Ovary (tissue), 10 donors: ENCODE measurements at places on chromosomes 3 and 15. TPM values are rescaled to one million over a fixed set of nuclear protein-coding genes. Genes with fewer than 3 reads are reported as not detected.
A peak's percentile ranks its signal among the peaks of the same experiment; 100 is the strongest.

SLC22A13 gene
- total RNA-seq: 0.15 TPM

ZNF501 gene
- 2.0 TPM for total RNA-seq

PRSS50 gene
- 0.40 TPM for total RNA-seq

CATSPER2 gene
- 9.0 TPM for total RNA-seq

CCDC54 gene
- total RNA-seq: 0.24 TPM

SLC7A14 gene
- total RNA-seq: 0.05 TPM

GOLGA8R gene
- 7.8 TPM for total RNA-seq

SCAMP5 gene
- 8.4 TPM for total RNA-seq

SLCO2A1 gene
- total RNA-seq: 3.7 TPM

RAB7A gene
- 70.1 TPM for total RNA-seq

TGM4 gene
- not detected for total RNA-seq

SERINC4 gene
- 0.07 TPM for total RNA-seq

RTP1 gene
- total RNA-seq: 0.08 TPM

LMLN gene
- total RNA-seq: 5.1 TPM

TIGIT gene
- total RNA-seq: not detected

REC114 gene
- total RNA-seq: not detected

GRCh38 chr15:92803852-92804609 lies 96.1 kb upstream of the CHD2 start:
- DNase-seq: peak; percentile 63

GRCh38 chr3:3586843-3587646 lies 212.2 kb upstream of the LRRN1 start:
- DNase-seq: no peak

DNA sequence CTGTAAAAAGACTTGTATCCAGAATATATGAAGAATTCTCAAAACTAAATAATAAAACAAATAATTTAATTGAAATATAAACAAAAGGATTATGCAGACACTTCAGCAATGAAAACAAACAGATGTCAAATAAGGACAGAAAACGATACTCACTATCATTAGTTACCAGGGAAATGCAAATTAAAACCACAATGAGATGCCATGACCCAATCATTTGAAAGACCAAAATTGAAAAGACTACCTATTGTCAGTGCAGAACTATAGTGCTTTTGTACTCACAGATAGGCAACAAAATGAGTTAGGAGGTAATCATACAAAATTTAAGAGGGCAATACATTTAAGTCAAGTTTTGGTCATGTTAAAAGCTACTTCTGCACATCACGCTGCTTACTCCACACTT lies 31.6 kb upstream of the OR5K4 start:
- DNase-seq: no peak

- DNase-seq: no peak
These were observed 173.2 kb downstream of the THSD4 start for GRCh38 chr15:71288348-71288955.

GRCh38 chr15:42549032-42549491 lies 424 bp downstream of the HAUS2 start:
- peak; percentile 43 for DNase-seq

- no peak for DNase-seq
These were observed 1093.6 kb upstream of the ALCAM start for GRCh38 chr3:104273046-104273649.

DNA sequence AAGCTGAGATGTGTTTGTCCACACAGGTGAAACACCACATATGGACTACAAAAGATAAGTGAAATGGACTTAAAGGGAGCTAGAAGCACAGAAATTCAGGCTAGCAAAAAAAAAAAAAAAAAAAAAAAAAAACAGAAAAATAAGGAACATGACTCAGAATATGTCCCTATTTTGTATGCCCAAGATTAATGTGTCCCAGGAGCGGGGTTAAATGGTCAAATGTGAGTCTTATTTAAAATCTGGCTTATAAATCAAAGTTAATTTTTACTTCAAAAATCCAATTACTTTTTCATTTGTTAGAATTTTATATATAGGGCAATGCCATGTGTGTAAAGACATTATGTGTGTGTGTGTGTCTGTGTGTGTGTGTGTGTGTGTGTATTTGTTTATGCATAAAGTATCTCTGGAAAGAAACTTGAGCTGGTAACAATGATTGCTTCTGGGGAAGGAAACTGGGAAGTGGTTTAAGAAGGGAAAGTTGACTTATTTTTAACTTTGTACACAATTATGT lies 986.5 kb downstream of the ROBO2 start:
- DNase-seq: no peak

GRCh38 chr3:127106053-127106452 lies 86.9 kb upstream of the PRR23E start:
- no peak for DNase-seq

DNA sequence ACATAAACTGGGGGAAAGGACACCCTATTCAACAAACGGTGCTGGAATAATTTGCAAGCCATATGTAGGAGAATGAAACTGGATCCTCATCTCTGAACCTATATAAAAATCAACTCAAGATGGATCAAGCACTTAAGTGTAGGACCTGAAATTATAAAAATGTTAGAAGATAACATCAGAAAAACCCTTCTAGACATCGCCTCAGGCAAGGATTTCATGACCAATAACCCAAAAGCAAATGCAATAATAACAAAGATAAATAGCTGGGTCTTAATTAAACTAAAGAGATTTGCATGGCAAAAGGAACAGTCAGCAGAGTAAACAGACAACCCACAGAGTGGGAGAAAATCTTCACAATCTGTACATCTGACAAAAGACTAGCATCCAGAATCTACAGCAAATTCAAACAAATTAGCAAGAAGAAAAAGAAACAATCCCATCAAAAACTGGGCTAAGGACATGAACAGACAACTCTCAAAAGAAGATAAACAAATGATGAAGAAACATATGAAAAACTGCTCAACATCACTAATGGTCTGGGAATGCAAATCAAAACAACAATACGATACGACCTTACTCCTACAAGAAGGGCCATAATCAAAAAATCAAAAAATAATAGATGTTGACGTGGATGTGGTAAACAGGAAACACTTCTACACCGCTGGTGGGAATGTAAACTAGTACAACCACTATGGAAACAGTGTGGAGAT lies 408.7 kb downstream of the CNTN6 start:
- no peak for DNase-seq

DNA sequence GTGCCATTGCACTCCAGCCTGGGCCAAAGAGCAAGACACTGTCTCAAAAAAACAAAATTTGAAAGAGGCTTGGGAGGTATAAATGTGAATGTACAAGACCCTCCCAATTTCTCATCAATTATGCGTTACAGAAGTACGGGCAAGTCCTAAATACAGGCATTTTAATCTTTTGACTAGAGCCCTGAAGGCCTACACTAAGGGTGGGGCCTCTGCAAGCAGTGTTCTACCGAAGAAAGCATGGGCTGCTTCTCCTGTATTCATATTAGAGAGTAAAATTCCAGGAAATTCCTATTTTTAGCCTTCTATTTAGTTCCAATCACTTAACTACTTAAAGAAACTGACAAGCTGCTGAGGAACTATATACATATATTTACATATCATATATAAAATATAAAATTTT lies 25.7 kb downstream of the PBRM1 start:
- no peak for DNase-seq

DNA sequence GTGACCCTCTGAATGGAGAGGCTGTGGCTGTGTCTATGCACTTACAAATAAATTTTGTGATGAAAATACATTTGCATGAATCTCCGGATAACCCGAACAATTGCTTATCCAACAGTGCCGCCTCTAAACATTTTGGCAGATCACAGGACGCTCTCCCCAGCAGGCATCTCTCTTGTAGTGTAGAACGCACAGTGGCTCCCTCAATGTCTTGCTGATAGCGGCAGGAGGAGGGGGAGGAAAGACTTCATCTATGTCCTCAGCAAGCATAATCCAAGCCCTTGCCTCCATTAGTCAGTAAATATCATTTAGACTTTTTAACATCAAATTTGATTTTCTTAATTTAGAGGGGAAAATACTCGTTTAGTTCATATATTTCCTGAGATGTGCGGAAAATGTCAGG lies 318.1 kb upstream of the IGF1R start:
- DNase-seq: no peak

DNA sequence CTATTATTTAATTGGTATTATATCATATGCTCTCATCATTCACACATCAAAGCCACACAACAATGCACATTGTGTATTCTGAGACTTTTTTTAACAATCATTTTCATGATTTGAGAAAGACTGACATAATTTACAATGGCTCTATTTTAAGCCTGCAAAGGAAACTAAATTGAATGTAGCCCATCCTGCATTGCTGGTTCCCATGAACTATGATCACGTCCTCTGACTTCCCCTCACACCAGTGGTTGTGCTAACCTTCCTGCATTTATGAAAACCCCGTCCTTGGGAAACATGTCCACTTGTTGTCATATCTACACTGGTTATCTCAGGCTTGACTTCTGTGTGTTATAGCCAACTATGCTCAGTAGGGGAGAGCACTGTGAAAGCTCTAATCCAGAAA lies 546.2 kb downstream of the MECOM start:
- DNase-seq: no peak

DNA sequence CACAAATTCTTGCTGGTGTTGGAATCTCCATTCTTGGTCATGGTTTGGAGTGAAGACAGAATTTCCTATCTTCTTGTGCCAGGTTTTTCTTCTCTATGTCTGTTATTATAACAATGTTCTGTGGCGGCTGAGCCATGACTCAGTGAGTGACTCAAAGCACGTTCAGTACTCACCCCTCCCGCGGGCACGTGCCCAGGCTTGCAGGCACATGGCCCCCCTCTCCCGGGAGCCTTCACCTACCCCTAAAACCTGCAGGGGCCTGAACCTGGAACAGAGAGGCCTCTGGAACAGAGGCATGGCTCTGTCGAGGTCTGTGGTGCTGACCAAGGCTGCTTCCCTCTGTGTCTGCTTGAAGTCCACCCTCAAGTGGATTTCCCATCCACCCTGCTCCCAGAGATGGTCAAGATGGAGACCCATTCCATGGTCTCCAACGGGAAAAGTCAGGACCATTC lies 27.6 kb downstream of the PLXNB1 start:
- peak; percentile 92 for DNase-seq

- no peak for DNase-seq
These were observed 396.6 kb downstream of the EPHB1 start for GRCh38 chr3:135191708-135192107.

DNA sequence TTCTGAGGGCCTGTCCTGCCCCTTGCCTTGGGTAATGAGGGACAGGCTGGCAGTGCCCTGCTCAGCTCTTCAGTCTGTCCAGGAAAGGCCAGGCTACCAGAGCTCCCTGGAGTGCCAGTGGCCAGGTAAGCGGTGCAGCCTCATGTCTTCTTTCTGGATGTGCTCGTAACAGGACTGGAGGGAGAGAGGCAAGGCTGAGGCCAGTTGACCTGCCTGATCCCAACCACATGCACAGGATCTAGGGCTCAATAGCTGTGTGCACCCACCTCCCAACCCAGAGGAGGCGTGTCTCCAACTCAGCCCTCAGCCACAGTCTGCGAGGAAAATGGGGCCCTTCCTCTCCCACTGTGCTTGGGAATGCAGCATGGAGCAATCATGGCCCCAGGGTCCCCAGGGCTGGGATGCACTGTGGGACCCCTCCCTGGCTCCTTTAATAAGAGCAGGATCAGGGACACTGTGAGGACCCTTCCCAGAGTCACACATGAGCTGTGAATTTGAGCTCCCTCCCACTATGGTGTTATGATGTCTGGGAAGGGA lies 22.5 kb downstream of the ALS2CL start:
- DNase-seq: peak; percentile 4

- DNase-seq: no peak
These were observed 55.1 kb downstream of the EXOG start for GRCh38 chr3:38551026-38551832.

GRCh38 chr3:101632586-101632985 lies 44.3 kb downstream of the ZBTB11 start:
- no peak for DNase-seq

GRCh38 chr15:61051569-61052031 lies 177.5 kb downstream of the RORA start:
- peak; percentile 52 for DNase-seq

GRCh38 chr15:83734487-83734886 lies 80.6 kb downstream of the ADAMTSL3 start:
- no peak for DNase-seq

DNA sequence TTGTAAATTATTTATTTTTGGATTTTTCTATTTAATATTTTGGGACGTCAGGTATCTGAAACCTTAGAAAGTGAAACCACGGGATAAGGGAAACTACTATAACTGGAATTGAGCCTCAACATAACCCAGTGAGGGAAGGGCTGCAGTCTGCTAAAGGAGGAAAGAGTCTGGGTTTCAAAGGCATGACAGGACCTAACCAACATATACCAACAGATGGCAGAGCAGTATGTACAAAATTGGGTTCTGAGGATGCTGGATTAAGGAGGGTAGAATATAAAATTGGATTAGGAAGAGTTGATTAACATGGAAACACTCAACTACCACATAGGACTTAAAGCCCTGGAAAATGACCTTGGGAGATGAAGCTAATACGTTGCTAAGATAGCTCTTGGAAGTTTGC lies 603.5 kb downstream of the MECOM start:
- no peak for DNase-seq

DNA sequence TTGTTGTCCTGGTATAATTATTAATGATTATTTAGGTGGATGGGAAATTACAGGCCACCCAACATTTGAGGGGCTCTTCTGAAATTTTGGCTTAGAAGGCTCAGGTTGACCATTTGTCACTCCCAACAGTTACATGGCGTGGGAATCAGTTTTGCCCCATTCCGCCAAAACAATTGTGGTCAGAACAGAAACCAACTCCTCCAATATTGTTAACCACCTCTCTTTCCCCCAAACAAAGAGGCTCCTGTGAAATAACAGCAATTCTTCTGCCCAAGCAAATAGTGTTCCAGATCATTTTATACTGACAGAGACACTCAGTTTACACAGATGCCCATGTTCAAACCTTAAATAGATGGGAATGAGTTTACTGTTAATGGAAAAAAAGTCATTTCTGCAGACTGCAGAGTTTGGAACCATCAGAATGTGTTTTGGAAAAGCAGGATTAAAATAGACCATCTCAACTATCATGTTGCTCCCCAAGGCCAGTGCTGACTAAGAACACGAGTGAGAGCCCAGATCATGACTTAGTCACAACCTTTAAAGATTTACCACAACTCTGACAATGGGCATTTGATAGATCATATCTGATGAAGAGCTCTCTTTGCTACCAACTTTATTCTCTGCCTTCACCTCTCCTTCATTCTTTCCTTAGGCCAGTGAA lies 102.1 kb downstream of the DUT start:
- no peak for DNase-seq

- no peak for DNase-seq
These were observed 1.4 kb downstream of the STRIT1 start for GRCh38 chr3:155292133-155292532.

DNA sequence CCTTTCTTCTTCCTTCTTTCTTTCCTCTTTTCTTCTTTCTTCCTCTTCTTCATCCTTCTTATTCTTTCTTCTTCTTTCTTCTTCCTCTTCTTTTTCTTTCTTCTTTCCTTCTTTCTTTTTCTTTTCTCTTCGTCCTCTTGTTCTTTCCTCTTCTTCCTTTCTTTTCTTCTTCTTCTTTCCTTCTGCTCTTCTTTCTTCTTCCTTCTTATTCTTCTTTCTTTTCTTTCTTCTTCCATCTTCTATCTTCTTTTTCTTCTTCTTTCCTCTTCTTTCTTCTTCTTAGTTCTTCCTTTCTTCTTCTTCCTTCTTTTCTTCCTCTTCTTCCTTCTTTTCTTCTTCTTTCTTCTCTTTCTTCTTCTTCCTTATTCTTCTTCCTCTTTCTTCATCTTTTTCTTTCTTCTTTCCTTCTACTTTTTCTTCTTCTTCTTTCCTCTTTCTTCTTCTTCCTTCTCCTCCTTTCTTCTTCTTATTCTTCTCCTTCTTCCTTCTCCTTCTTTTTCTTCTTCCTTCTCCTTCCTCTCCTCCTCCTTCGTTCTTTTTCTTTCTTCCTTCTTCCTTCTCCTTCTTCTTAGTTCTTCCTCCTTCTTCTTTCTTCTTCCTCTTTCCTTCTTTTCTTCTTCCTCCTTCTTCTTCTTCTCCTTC lies 37.8 kb downstream of the SPG21 start:
- no peak for DNase-seq
